ENCODE measurements at places on chromosomes 6 and 20.

DNA sequence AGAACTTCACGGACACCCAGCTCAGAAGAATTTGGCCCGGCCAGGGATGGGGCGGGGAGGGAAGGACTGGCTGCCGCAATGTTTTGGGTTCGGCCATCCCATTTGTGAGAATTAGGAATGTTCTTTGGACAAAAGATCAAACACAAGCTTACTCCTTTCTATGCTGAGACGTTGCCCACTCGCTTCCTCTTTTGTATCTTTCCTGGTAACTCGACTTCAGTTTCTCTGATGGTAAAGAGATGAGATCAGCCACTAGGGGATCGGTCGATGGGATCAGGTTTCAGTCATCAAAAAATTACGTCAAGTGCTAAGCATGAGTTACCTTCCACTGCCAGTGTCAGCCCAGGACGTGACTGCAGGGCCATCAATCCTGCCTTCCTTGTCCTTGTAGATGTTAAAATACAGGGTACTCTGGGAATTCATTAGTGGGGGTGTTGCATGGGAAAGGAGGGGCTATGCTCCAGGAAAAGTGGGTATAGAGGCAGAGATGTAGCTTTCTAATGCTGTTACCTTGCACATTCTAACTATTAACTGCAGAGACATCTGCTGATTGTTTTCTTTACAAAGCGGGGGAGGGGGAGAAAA, 190.2 kb downstream of the TSHZ2 start:
- DNase-seq: peak; percentile 65

- DNase-seq: no peak
These were observed 134.7 kb downstream of the AIG1 start for GRCh38 chr6:143195349-143195845.

DNA sequence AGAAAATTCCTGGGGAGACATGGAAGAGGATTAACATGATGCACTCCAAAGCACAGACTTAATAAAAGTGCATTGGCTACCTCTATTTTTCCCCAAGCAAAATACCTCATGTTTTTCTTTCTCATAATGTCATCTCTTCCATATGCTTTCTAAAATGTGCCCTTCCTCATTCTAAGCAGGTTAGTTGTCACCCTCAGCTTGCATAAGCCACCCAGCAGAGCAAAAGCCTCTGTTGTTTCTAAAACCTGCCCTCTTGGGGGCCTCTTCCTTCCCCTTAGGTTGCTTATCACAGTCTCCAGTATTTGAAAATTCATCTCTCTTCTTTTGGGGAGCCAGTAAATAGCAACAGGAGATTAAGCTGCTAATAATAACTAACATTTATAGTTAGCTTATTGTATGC, 183.6 kb upstream of the FLRT3 start:
- DNase-seq: no peak

- peak; percentile 73 for DNase-seq
These were observed 504 bp downstream of the VPS16 start for GRCh38 chr20:2840967-2841531.

GRCh38 chr6:90739339-90739738, 152.5 kb upstream of the MAP3K7 start:
- DNase-seq: no peak

GRCh38 chr6:21123507-21124436, 469.8 kb upstream of the SOX4 start:
- DNase-seq: no peak

GRCh38 chr6:51152594-51152993, 333.9 kb downstream of the TFAP2B start:
- no peak for DNase-seq

GRCh38 chr6:39707962-39708683, 17.1 kb downstream of the KIF6 start:
- no peak for DNase-seq

- no peak for DNase-seq
These were observed 55.6 kb downstream of the KCNB1 start for GRCh38 chr20:49426873-49427272.

GRCh38 chr20:41168281-41169161, 31.2 kb downstream of the PLCG1 start:
- DNase-seq: no peak

GRCh38 chr20:63323357-63323981, 30.5 kb downstream of the COL20A1 start:
- DNase-seq: no peak

DNA sequence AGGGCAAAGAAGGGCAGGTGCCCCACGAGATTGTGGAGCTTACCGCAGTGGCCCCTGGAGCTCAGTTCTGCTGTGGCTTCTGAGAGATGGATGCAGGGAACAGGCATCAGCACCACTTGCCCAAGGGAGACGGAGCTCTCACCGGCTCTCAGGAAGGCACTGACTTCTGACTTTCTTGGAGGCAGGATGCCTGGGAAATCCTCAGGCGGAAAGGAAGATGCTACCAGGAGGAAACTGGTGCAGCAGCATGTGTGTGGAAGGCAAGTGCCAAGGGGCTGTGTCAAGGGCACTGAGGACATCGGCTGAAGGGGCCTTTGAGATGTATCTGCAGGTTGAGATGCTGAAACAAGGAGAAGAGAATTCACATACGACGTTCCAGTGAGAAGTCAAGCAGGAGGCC, 64.0 kb downstream of the FOXA2 start:
- no peak for DNase-seq

DNA sequence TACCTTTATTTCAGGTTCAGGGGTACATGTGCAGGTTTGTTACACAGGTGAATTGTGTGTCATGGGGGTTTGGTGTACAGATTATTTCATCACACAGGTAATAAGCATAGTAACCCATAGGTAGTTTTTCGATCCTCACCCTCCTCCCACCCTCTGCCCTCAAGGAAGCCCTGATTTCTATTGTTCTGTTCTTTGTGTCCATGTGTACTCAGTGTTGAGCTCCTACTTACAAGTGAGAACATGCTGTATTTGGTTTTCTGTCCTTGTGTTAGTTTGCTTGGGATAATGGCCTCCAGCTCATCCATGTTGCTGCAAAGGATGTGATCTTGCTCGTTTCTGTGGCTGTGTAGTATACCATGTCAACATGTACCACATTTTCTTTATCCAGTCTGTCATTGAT, 66.0 kb downstream of the STK4 start:
- no peak for DNase-seq

GRCh38 chr6:157428427-157429202, 47.6 kb downstream of the ZDHHC14 start:
- DNase-seq: no peak

DNA sequence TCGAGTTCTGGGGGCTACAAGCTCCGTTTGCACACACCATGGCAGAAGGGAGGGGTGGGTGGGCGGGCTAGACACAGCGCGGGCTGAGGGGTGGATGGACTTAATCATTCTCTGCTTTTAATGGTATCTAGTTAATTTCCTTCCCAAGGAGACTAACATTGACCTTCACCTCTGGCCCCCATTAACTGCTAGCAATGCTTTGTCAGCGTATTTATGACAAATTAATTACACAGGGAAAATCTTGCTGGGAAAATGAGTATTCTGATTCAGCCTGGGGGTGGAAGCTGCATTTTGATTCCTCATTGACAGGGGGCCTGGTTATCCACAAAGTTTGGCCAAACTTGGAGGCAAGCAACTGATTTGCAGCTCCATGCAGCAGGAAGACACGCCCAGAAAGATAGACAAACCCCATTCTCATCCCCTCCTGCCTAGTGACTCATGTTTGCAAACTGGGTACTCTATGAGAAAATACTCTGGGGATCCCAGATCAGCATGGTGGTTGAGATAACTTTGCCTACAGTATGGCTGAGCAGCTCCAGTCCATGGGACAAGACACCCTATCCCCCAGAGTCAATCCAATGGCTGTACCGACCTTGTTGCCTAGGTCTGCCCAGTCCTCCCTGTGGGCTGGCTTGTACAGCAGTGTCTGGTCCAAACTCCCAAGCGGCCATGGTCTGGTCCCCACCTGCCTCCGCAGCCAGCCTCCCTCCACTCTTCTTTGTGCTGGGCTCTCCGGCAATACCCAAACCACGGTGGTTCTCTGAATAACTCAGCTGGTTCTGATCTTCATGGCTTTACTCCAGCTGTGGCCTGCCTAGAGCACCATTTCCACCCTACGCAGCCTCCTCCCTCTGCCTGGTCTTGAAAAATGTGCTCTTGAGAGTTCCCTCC, 19.7 kb downstream of the ZBP1 start:
- DNase-seq: no peak

DNA sequence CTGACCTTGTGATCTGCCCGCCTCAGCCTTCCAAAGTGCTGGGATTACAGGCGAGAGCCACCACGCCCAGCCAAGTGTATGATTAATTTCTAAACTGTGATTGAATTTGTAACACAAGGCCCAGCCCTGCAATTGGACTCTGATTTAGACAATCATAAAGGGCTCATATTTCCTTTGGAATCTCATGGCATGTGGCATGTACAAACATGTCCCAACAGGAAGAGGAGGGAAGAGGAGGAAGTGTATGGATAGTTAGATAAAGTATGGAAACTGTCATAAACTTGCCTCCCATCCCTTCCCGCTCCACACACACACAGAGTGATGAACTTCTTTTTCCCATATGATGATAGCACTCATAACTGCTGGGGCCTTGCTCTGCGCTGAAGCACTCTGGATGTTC, 27.2 kb upstream of the QKI start:
- no peak for DNase-seq

DNA sequence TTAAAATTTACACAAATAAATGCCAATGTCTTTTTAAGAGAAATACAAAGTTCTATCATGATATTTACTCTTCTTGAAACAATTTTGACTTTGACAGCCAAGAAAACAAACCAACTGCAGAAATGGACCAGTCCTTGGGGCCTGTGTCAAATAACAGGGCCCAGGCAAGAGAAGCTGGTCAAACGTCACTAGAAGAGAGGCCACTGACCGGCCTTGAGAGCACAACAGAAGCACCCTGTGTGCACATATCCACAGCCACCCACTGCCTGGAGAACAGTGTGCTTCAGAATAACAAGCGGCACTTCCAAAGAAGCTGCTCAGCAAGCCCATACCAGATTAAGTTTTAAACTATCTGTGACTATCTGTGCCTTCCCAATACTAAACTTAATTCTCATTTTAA, 14.8 kb downstream of the APMAP start:
- DNase-seq: no peak

- DNase-seq: no peak
These were observed 15.4 kb downstream of the LINC00237 start for GRCh38 chr20:21090721-21091120.

DNA sequence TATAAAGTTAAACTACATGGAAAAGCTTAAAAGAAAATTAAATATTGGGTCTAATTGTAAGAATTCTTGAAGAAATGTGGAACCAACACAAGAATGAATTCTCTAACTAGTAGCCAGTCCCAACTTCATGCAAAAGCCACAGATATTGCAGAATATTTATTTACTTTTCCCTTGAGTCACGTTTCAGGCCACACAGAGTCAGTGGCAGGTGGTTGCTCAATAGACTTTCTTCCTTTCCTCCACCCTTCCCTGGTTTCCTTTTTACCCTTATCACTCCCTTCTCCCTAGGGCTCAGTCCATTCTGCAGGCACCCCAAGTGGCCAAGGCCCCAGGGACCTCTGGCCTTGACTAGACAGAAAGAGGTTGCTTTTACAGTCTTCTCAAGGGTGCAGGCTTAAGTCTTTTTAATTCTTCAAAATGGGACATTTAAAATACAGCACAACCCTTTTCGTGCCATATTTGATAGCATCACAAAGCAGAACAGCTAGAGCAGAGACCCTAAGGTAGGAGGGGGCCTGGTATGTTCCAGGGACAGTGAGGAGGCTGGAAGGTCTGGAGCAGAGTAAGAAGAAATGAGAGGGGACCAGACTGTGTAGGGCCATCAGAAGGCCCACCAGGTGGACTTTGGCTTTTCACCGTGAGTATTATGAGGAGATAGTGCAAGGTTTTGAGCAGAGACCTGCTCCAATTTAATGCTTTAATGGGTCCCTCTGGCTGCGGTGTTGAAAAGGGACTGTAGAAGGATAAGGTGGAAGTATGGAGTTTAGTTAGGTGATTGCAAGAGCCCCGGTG, 65.0 kb downstream of the HDDC2 start:
- no peak for DNase-seq

DNA sequence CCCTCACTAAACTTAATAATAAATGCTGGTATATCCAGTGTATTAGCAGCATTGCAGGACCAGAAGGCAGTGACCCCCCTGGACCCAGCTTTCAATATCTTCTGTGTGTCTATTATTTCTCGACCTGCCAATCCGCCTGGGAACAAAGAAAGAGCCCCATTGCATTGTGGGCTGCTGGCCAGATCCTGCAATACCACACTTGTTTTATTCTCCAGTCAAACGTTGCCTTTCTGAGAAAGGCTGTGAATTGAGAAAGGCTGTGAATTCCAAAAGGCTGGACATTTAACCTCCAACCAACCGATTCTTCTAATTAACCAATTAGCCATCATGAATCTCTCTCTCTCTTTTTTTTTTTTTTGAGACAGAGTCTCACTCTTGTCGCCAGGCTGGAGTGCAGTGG, 1.5 kb upstream of the MTO1 start:
- no peak for DNase-seq

GRCh38 chr20:2295886-2296515, at the start of gene TGM3:
TSS of gene TGM3 (plus strand) at chr20:2296001. CDS start at chr20:2296064, 63 bp downstream.
- DNase-seq: no peak

- DNase-seq: no peak
These were observed 47.9 kb downstream of the QRSL1 start for GRCh38 chr6:106677282-106677681.

GRCh38 chr6:18323935-18324705, 59.8 kb upstream of the DEK start:
- no peak for DNase-seq

DNA sequence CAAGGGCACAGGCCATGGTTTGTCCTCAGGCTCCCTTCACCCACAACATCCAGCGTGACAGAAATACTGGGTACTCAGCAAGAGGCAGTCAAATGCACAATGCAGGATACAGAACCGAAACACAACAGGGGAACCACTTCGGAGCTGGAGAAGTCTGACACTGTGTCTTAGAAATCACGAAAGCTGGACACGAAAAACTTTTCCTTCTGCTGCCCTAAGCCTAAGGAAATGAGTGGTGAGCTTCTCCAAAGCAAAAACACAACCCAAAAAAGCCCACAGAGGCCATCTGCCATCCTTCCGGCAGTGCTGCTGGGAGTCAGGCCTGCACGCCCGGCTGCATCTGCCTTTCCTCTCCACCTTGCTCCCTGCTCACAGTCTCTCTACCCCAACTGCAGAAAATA, 106.3 kb downstream of the SLC23A2 start:
- DNase-seq: no peak

- DNase-seq: no peak
These were observed 117.0 kb downstream of the ME1 start for GRCh38 chr6:83313882-83314281.

GRCh38 chr20:35511814-35512420, 17.5 kb downstream of the C20orf173 start:
- no peak for DNase-seq

GRCh38 chr20:49986049-49986448, 3.3 kb downstream of the SNAI1 start:
- no peak for DNase-seq

GRCh38 chr20:6583134-6583738, 184.2 kb upstream of the BMP2 start:
- peak; percentile 34 for DNase-seq
